ENCODE measurements at places on chromosomes 13 and 19.

DNA sequence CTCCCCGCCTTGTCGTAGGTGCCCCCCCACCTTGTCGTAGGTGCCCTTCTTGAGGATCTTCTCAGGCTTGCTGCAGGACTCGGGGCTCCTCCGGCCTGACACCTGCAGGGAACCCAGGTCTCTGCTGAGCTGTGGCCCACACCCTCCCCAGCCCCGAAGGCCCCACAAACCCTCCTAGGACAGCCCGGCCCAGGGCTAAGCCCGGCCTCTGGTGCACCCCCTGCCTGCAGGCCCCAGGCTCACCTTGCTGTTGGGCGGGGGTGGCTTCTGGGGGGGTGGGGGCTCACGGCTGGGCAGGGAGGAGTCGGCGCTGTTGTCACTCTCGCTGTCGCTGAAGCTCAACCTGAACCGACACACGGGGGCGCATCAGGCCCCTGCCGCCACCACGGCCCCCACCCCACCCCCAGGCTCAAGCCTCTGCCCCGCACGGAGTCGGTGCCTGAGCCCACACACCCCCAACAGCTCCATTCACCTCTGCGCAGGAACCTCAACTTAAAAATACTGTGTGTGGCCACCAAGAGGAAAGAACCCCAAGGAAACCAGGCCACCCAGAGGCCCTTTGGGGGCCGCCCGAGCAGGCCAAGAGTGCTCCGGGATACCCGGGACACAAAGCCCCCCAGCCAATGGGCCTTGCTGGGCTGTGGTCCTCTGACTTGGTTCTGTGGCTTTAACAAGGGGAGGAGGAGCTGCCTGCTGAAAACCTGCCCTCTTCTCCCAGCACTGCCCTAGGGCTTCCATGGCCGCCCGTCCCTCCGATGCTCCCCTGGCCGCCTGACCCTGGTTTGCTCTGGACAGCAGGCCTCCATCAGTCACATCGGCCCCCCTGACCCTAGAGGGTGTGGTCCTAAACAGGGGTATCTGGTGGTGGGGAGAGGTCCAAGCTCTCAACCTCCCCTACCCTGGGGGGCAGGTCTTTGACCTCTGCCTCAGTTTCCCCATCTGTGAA, 65.8 kb downstream of the MLLT1 start:
- no peak for DNase-seq

GRCh38 chr13:76792731-76793347, 93.4 kb downstream of the KCTD12 start:
- peak; percentile 11 for DNase-seq

- DNase-seq: no peak
These were observed 196.3 kb downstream of the TSHZ3 start for GRCh38 chr19:31152906-31153305.

DNA sequence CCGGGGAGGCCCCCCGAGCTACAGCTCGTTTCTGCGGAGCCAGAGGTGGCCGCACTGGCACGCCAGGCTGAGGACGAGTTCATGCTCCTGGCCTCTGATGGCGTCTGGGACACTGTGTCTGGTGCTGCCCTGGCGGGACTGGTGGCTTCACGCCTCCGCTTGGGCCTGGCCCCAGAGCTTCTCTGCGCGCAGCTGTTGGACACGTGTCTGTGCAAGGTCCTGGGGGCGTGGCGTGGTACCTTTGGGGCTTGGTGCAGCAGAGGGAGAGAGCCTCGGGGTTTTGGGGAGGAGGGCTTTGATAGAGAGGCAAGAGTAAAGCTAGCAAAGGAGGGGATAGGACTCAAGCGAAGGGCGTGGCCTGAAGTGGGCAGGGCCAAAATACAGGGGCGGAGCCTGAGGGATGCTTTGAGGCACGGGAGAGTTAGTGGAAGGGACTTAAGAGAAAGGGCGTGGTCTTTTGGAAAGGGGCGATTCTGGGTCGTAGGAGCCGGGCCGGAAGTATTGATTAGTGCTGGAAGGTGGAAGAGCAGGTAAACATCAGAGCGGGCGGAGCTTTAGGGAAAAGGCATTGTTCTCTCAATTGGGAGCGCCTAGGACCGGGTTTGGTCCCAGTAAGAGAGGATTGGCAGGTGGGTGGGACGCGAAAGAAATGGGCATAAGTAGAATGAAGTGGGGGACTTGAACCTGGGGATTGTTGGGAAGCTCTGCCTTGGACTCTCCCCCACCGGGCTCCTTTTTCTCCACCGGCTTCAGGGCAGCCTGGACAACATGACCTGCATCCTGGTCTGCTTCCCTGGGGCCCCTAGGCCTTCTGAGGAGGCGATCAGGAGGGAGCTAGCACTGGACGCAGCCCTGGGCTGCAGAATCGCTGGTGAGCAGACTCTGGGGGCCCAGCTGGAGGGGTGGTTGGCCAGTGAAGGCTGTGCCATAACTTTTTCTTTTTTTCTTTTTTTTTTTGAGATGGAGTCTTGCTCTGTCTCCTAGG, 1.2 kb downstream of the PPM1N start:
- no peak for DNase-seq

GRCh38 chr13:72537782-72538181, 189.6 kb downstream of the MZT1 start:
- no peak for DNase-seq

GRCh38 chr13:42384265-42384664, 112.3 kb downstream of the AKAP11 start:
- no peak for DNase-seq

Measured in AG09309 (cell line).